NCI-H1048 (cell line): ENCODE measurements at places on chromosomes 13 and 19.
A peak's percentile ranks its signal among the peaks of the same experiment; 100 is the strongest.

DNA sequence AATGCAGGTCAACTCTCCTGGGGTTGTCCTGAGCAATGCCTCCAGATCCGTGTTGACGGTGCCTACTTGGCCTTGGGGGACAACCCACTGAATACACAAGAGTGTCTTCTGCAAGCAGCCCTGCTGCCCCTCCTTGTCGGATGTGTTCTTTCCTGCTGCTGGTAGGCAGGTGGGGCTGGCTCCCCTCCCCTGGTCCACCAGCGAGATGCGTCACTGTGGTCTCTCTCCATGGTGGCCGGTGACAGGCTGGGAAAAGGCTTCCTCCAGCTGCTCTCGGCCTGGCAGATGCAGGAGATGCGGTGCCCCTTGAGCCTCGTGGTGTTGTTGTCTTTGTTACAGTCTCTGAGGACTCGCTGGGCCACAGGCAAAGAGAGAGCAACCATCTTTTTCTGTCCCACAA lies 84.9 kb downstream of the RGCC start:
- DNase-seq = no peak

DNA sequence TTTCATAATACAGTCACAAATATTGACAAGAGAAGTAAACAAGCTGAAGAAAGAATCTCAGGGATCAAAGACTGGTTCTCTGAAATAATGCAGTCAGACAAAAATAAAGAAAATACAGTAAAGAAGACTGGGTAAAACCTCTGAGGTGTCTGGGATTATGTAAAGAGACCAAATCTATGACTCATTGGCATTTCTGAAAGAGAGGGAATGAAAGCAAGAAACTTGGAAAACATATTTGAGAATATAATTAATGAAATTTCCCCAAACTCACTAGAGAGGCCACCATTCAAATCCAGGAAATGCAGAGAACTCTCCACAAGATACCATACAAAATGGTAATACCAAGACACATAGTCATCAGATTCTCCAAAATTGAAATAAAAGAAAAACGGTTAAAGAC lies 53.0 kb upstream of the GPC6 start:
- no peak for DNase-seq

DNA sequence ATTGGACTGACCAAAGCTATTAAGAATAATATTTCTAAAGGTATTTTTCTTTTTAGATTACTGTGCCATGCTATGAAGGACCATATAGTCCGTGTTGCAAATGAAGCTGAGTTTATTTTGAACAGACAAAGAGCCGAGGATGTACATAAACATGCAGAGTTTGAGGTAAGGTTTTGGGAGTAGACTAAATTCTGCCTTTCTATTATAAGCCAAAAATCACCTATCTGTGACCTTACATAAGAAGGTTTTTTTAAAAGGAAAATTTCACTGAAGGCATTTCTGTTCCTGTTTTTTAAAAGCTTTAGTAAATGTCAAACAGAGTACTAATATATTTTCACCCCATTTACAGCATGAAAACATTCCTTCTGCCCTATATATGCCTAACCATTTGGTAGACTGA lies 127.4 kb downstream of the MAB21L1 start:
- no peak for DNase-seq

- no peak for DNase-seq
Measured at GRCh38 chr13:86856991-86857390, 814.2 kb upstream of the SLITRK5 start.

DNA sequence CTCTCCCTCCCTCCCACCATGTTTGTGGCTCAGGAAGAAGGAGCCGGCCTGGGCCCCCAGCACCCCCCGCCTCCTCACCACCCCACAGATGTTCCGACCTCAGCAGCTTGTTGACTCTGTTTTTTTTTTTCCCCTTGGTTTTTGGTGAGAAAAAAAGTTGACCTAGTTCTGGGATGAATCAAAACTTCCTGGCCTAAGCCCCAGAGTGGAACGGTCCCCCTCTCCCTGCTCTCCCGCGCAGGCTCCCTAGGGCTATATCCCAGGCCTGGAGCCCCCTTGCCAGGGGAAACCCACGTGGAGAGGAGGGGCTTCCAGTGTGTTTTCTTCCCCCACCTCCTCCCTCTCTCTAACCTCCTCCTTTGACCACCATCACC lies 4.0 kb downstream of the COL5A3 start:
- no peak for DNase-seq

- DNase-seq = no peak
Measured at GRCh38 chr13:78024996-78025395, 106.4 kb upstream of the EDNRB start.

- no peak for DNase-seq
Measured at GRCh38 chr13:48155848-48156247, 60.9 kb upstream of the MED4 start.

DNA sequence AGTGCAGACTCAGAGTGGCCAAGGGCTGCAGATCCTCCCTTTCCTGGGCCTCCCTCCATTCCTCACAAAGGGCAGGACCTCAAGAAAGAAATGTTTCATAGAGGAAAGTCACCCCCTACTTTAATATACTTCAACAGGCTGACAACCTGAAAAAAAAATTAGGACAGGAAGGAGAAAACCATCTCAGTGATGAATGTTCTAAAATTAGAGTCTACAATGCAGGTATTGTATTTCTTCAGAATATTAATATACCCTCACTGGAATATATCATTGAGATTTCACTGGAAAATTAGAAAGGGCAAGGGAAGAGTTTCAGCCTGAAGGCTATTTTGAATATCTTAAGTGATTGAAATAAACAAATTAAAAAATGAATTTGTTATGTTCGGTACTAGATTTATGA lies 176.9 kb downstream of the DNAJC15 start:
- no peak for DNase-seq

DNA sequence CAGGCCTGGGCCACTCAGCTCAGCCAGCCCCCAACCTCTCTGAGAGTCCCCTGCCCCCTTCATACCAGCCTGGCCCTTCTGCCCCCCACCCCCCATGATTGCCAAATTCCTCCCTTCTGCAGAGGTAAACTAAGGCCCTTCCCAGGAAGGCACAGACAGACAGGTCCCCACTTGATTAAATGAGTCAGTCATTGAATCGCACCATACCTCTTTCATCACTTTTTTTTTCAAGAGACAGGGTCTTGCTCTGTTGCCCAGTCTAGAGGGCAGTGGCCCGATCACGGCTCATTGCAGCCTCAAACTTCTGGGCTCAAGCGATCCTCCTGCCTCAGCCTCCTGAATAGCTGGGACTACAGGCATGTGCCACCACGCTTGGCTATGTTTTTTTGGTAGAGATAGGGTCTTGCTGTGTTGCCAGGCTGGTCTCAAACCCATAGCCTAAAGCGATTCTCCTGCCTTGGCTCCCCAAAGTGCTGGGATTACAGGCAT lies 6.0 kb downstream of the PODNL1 start:
- DNase-seq = no peak

DNA sequence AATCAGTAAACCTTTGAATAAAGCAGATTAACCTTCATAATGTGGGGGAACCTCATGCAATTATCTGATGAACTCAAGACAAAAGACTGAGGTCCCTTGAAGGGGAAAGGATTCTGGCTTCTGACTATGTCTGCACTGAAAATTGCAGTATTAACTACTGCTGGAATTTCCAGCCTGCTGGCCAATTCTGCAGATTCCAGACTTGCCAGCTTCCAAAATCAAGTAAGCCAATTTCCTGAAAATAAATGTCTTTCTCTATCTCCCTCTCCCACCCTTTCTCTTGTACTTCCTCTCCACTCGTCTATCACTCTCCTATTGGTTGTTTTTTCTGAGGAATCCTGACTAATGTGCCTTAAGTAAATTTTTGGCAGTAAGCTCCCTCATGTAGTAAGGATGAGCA lies 1479.9 kb upstream of the PRR20A start:
- no peak for DNase-seq

- DNase-seq = no peak
Measured at GRCh38 chr13:42720858-42721219, 60.5 kb upstream of the FAM216B start.

- DNase-seq = peak; percentile 37
Measured at GRCh38 chr13:39565036-39565949, 37.7 kb downstream of the LHFPL6 start.

- no peak for DNase-seq
Measured at GRCh38 chr13:103273825-103274224, 207.6 kb upstream of the SLC10A2 start.

DNA sequence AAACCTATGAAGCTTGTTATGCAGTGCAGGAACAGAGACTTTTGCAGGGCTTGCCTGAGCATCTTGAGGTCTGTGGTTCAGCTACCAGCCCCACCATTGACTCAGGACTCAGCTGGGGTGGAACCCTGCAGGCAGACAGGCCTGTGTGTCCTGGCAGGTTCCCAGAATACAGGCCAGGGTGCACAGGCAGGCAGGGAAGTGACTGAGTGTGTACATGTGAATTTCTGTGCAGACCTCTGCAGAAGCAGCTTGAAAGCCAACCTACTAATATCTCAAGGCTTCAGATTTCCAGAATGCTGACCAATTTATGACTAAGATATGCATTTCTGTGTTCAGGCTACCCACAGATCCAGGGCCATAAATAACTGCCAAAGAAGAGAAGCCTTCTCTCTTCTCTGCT lies 254.4 kb downstream of the DLEU7 start:
- no peak for DNase-seq
